ENCODE measurements at places on chromosomes 5 and 9.

- DNase-seq = no peak
These were observed 410.0 kb upstream of the ADAMTSL1 start for GRCh38 chr9:18063856-18064390.

DNA sequence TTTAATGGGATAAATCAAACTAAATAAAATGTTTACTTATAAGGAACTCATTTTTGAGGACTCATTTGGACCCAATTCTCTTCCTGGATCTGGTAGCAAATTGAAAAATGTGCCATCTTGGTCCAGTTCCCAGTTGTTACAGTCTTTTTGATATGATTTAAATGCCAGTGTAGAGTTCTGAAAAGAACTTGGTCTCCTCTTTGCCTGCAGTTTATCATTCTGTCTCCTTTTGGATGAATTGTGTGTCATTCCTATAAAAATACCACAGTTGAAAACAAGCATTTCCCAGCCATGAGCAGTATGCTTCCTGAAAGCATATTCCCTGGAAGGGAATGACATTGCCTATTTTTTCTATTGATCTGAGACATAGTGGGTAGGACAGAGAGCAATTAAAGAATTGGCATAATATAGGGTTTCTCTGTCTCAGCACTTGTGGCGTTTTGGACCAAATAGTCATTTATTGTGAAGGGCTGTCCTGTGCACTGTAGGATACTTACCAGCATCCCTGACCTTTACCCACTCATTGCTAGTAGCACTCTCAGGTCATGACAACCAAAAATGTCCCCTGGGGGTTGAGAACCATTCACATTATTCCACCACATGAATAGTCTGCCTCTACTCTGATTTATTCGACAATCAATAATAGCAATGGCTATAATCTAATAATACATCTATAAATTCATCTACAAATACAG, 181.8 kb downstream of the NXNL2 start:
- no peak for DNase-seq

- no peak for DNase-seq
These were observed 13.3 kb downstream of the CDK7 start for GRCh38 chr5:69248019-69248418.

DNA sequence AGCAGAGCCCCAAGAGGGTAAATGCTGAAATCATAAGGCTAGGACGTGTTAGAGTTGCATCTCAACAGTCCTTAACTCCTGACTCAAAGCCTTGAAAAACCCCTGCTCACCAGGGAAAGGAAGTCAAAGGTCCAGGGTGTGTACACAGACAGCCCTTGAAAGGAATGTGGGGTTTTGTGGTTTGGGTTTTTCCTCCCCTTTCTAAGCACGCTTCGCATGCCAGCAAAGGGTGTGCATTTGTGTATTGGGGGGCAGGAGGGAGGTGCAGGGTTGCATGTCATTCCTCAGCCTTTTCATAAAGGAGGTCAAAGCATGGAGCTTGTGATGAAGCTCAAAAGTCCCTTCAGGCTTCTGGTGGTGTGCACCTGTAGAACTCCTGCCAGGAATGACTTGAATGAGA, 17.3 kb upstream of the XPA start:
- no peak for DNase-seq

GRCh38 chr5:173163219-173163618, 18.9 kb downstream of the BNIP1 start:
- no peak for DNase-seq

- DNase-seq = no peak
These were observed 1042.3 kb downstream of the CDH12 start for GRCh38 chr5:21810737-21811316.

- no peak for DNase-seq
These were observed 144.4 kb downstream of the ARHGEF28 start for GRCh38 chr5:73770172-73771025.

DNA sequence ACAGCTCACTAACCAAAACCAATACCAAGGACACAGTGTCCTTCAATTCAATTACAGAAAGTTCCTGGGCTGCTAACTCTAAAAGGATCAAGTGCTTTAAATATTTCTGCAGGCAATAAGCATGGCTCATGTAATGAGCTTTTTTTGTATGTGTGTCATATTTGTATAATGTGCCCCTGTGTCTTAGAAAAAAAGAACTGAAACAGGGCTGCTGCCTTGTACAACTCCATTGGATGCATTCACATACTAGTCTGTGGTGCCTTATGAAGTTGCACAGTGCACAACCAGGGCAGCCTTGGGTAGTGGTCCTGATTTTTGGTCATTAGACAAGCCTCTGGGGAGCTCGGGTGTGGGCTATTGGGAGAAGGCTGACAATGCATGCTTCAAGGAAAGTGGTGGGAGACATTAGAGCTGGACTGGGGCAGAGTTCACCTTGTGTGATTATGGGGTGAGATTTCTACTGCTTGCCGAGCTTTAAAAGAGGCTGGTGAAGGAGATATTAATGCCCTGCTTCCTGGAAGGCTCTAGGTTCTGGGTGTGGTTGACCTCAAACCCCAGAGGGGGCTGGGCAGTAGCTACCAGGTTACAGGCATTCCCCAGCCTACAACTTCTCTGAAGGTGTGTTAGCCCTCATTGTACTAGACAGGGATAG, 3.6 kb upstream of the CPEB4 start:
- DNase-seq = no peak

- DNase-seq = no peak
These were observed 113.2 kb downstream of the TLE4 start for GRCh38 chr9:79684711-79685575.

GRCh38 chr9:124262649-124262972, 4.9 kb downstream of the NEK6 start:
- DNase-seq = no peak

GRCh38 chr5:141902015-141902814, 21.5 kb upstream of the DELE1 start:
- no peak for DNase-seq

- no peak for DNase-seq
These were observed 71.1 kb upstream of the NR3C1 start for GRCh38 chr5:143474616-143475015.

GRCh38 chr5:80631278-80632259, 22.9 kb upstream of the MSH3 start:
- no peak for DNase-seq

GRCh38 chr5:158223054-158223600, 364.2 kb upstream of the CLINT1 start:
- DNase-seq = peak; percentile 52

- DNase-seq = no peak
These were observed 11.3 kb downstream of the AFAP1L1 start for GRCh38 chr5:149282966-149283332.

GRCh38 chr9:131429121-131430012, 35.5 kb downstream of the PRRC2B start:
- no peak for DNase-seq

DNA sequence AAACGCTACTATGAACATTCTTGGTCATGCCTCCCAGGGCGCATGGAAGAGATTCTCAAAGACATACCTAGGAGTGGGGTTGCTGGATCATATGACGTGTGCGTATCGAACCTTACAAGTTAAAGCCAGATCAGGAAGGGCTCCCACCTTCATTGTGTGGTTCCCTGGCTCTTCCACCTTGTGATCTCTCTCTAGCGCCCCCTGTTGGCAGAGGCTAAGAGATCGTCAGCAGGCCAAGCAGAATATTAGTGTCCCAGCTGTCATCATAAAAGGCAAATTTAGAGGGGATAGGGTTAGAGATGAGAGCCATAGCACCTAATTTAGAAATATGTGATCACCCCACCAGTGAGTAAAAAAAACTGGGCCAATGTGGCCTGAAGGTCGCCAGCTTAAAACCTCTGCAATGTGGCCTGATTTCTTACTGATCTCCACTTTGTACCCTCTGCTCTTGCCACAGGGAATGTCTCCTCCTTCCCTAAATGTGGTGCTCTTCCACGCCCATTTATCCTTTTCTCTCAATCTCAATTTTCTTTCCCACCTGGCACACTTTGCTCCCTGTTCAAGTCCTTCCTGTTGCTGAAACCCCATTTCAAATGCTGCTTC, 91.7 kb upstream of the SHB start:
- DNase-seq = peak; percentile 79

GRCh38 chr9:35757226-35757891, 3.3 kb upstream of the MSMP start:
- no peak for DNase-seq

- DNase-seq = peak; percentile 74
These were observed 1.4 kb downstream of the NR6A1 start for GRCh38 chr9:124769549-124770358.

GRCh38 chr5:130706696-130707095, 458.4 kb downstream of the HINT1 start:
- DNase-seq = no peak

GRCh38 chr5:52007230-52007858, 624.1 kb downstream of the ISL1 start:
- DNase-seq = no peak

DNA sequence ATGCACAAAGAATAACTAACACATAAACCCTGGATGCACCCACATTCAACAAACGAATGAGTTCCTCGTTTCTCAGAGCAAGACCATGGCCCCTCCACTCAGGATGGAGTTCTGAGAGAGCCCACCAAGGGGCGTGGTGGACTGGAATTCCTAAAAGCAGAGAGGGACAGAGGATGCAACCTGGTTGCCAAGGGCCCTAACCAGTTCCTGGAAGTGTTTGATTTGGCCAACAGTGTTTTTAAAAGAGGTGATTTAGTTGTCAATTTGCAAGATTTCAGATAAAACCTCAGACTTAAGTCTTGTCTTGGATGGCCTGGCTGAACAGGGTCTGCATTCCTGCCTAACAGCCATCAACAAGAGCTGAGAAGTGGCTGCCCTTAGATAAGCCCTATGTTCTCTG, 34.4 kb downstream of the GLRA1 start:
- no peak for DNase-seq

DNA sequence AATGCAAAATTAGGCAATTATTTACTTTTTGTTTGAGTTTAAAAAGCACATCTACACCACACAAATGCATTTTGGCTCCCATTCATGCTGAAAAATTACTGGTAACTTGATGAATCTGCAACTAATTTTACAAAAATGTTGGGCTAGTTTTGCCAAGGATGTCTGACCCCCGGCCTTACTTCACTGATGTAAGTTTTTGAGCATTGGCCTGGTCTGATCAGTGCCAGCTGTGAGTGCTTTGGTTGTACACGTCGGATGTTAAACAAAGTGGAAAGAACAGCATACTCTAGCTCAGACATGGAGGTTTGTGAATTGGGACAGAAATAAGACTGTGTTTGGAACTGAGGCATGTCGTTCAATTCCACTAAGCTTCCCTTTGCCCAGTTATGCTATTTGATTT, 1044.2 kb downstream of the TLE4 start:
- no peak for DNase-seq

GRCh38 chr5:94551858-94552257, 66.5 kb downstream of the KIAA0825 start:
- no peak for DNase-seq

- no peak for DNase-seq
These were observed 274.3 kb upstream of the DMRT1 start for GRCh38 chr9:567128-567746.

DNA sequence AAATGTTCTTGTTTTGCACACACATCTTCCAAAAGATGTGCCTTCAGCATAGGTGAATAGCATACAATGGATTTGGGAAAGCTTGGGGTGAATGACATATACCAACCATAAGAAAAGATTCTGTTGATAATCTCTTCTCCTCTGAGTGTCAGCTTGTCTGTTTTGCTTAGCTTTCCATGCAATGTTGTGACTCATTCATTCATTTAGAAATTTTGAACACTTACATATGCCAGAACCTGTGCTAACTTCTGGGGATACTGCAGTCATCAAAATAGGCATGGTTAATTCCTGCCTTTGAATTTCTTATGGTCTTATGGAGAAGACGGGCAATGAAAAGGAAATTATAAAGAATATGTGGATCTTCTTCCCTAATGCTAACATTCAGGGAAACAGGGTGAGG, 14.1 kb downstream of the ADRB2 start:
- DNase-seq = no peak

DNA sequence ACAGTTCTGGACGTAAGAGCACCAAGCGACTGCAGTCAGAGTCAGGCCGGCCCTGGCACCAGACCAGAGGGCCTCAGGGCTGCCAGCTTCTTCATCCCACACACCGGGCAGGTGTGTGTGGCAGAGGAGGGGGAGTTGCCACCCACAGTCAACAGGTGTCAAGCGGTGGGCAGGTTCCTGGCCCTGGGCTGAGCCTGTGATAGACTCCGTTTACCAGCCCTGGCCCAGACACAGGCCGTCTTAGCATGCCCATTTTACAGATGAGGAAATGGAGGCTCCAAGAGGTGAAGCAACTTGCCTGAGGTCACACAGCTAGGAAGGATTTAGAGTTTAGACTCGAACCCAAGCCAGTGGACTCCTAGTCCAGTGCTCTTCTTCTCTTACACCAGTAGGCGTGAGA, 71.8 kb downstream of the HMCN2 start:
- DNase-seq = no peak

GRCh38 chr5:44952376-44952775, 143.6 kb downstream of the MRPS30 start:
- DNase-seq = no peak

Data from ecto neural progenitor cell (in vitro differentiated cells).